ENCODE measurements at places on chromosomes 1 and 21. TPM values are rescaled to one million over a fixed set of nuclear protein-coding genes. Genes with fewer than 3 reads are reported as not detected.

DNA sequence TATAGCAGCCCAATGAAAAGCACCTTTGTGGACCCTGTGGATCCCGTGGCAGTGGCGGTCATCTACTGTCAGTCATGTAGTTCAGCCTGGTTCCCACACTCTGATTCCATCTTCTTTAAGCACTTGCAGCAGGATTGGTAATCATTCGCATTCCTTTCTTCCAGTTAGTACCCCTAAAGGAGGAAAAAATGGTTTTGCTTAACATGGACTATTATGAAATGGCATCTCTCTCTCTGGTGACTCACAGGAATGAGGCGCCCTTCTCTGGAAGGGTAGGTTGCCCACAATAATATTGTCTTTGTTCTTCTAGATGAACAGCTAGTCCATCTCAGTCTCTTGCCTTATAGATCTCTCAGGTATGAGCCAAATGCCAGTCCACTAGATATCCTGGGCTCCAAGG lies 127.9 kb upstream of the MROH9 start:
- no peak overlapping the region for H3K4me3 ChIP-seq
- no peaks in the 10 kb centered on the region for H3K4me1 ChIP-seq
- no peaks in the 10 kb centered on the region for H3K36me3 ChIP-seq
- H3K27ac ChIP-seq, result no peak overlapping the region
- no peaks in the 10 kb centered on the region for H3K27me3 ChIP-seq

- DNase-seq, result no peak
- H3K27ac ChIP-seq, result peak overlapping the region; percentile 28
- H3K4me1 ChIP-seq, result no peaks in the 10 kb centered on the region
- H3K4me3 ChIP-seq, result no peak overlapping the region
- H3K36me3 ChIP-seq, result no peaks in the 10 kb centered on the region
Measured at GRCh38 chr1:234517110-234517802, 38.3 kb upstream of the TARBP1 start.

GRCh38 chr1:53117836-53118235 lies 24.6 kb downstream of the SLC1A7 start:
- no peak overlapping the region for H3K4me3 ChIP-seq
- H3K36me3 ChIP-seq, result no peaks in the 10 kb centered on the region
- H3K4me1 ChIP-seq, result peaks cover 5% of the 10 kb centered on the region
- no peak for DNase-seq
- H3K27ac ChIP-seq, result no peak overlapping the region

DNA sequence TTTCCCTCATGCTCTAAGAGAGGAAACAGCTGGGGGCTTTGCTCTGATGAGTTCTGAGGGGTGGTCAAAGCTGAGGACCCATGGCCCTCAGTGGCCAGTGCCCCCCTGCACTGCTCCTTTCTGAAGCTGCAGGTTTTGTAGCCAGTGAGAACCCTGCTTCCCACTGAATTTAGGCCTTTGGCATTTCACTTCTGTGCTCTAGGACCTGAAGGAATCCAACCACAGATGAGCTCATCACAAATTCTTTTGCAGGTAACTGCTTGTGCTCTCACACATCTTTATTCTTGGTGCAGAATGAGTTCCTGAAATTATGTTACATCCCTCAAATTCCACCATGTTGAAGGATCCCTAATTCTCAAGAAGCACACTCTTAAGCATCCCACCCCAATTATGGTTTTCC lies 248.7 kb upstream of the IRF2BP2 start:
- no peaks in the 10 kb centered on the region for H3K36me3 ChIP-seq
- no peak for DNase-seq
- H3K4me1 ChIP-seq, result peaks cover 34% of the 10 kb centered on the region
- no peak overlapping the region for H3K4me3 ChIP-seq
- no peak overlapping the region for H3K27ac ChIP-seq

DNA sequence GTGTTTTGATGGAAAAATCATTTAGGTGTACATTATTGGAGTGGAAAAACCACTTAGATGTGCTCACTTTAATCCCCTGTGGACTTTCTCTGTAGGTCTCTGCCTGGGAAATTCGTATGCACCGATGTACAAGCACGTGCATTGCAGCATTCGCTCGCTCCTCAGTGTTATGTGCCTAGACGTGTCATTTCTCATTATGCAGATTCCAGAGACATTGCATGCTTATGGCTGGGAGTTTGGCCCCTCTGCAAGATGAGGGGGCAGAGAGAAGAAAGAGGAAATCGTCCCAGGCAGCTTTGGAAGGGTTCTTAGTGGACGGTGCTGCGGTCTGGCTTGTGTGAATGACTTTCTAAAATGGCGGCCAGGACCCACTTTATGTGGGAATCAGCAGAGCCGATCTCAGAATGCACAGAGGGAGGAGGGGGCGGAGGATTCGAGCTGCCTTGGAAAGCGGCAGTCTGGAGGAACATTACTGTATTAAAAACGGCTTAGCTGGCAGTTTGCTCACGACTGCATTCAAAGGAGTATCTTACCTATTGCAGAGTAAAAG lies 2.3 kb downstream of the SPEN start:
- H3K36me3 ChIP-seq, result no peaks in the 10 kb centered on the region
- H3K27me3 ChIP-seq, result no peaks in the 10 kb centered on the region
- H3K27ac ChIP-seq, result peak overlapping the region; percentile 94
- peak overlapping the region; percentile 98 for H3K4me3 ChIP-seq
- peaks cover 41% of the 10 kb centered on the region for H3K4me1 ChIP-seq
- peak; percentile 49 for DNase-seq

- H3K27me3 ChIP-seq, result no peaks in the 10 kb centered on the region
- no peaks in the 10 kb centered on the region for H3K36me3 ChIP-seq
- peaks cover 2% of the 10 kb centered on the region for H3K4me1 ChIP-seq
- no peak for DNase-seq
- H3K4me3 ChIP-seq, result no peak overlapping the region
Measured at GRCh38 chr21:29080454-29080941, 7.0 kb upstream of the CCT8 start.

- no peak overlapping the region for H3K4me3 ChIP-seq
- DNase-seq, result no peak
- H3K4me1 ChIP-seq, result no peaks in the 10 kb centered on the region
- no peaks in the 10 kb centered on the region for H3K27me3 ChIP-seq
Measured at GRCh38 chr1:99622702-99623347, 23.1 kb upstream of the PALMD start.

GRCh38 chr1:10909697-10910680 lies 102.5 kb upstream of the TARDBP start:
- DNase-seq, result peak; percentile 78
- H3K4me3 ChIP-seq, result no peak overlapping the region
- H3K27ac ChIP-seq, result no peak overlapping the region
- no peaks in the 10 kb centered on the region for H3K4me1 ChIP-seq
- H3K36me3 ChIP-seq, result no peaks in the 10 kb centered on the region

DNA sequence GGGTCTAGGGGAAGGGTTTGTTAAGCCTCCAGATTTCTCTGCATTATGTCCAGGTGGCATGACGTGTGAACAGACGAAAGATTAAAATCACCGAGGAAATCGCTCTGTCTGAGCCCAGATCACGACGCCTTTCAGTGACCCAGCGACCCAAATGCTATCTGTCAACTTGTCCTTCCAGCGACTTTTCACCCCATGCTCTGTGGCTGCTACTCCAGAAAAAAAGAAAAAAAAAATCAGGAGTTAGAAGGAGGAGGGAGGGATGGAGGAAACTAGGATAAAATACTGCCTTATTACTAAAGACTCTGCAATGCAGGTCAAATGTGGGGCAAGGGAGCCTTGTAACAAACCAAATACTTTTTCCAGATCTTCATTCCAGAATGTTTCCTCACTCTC lies 352.0 kb downstream of the NUF2 start:
- H3K36me3 ChIP-seq, result no peaks in the 10 kb centered on the region
- H3K27ac ChIP-seq, result peak overlapping the region; percentile 6
- H3K4me3 ChIP-seq, result no peak overlapping the region
- H3K27me3 ChIP-seq, result no peaks in the 10 kb centered on the region
- no peak for DNase-seq
- peaks cover 3% of the 10 kb centered on the region for H3K4me1 ChIP-seq

GRCh38 chr1:11691302-11691914 lies at the start of gene DRAXIN:
Gene DRAXIN, plus strand, starts transcription at chr1:11691710. Its CDS starts 14,549 bp downstream, at chr1:11706259.
- no peak for DNase-seq
- peaks cover 78% of the 10 kb centered on the region for H3K27me3 ChIP-seq
- H3K36me3 ChIP-seq, result no peaks in the 10 kb centered on the region
- H3K4me3 ChIP-seq, result no peak within 1 kb of the TSS
- H3K27ac ChIP-seq, result no peak within 1 kb of the TSS
- H3K4me1 ChIP-seq, result peaks cover 18% of the 10 kb centered on the region

DNA sequence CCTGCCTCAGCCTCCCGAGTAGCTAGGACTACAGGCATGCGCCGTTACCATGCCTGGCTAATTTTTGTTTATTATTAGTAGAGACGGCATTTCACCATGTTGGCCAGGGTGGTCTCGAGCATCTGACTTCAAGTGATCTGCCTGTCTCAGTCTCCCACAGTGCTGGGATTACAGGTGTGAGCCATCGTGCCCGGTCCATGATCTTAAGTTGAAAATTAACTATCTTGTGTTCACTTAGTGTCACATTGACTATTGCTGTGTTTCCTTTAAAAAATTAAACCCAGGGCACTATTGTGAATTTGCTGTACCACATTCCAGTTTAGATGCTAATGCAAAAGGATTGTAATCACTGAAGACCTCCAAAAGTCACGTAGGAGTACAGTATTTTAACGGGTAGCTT lies 14.1 kb downstream of the CMPK1 start:
- no peak for DNase-seq
- H3K4me3 ChIP-seq, result no peak overlapping the region
- H3K27me3 ChIP-seq, result no peaks in the 10 kb centered on the region

GRCh38 chr1:209370241-209370995 lies 213.1 kb upstream of the CAMK1G start:
- no peak overlapping the region for H3K27ac ChIP-seq
- no peaks in the 10 kb centered on the region for H3K27me3 ChIP-seq
- no peaks in the 10 kb centered on the region for H3K36me3 ChIP-seq
- H3K4me3 ChIP-seq, result no peak overlapping the region

GRCh38 chr1:32334864-32335534 lies 1.0 kb downstream of the MARCKSL1 start:
- H3K36me3 ChIP-seq, result peaks cover 15% of the 10 kb centered on the region
- H3K4me1 ChIP-seq, result peaks cover 16% of the 10 kb centered on the region
- H3K27me3 ChIP-seq, result no peaks in the 10 kb centered on the region
- H3K4me3 ChIP-seq, result peak overlapping the region; percentile 93

GRCh38 chr1:224067207-224067606 lies 46.7 kb upstream of the FBXO28 start:
- no peak overlapping the region for H3K4me3 ChIP-seq
- H3K27ac ChIP-seq, result no peak overlapping the region
- H3K27me3 ChIP-seq, result no peaks in the 10 kb centered on the region
- H3K36me3 ChIP-seq, result no peaks in the 10 kb centered on the region

Gene DDI2
- 95.4 TPM for total RNA-seq

Gene TCHH
- total RNA-seq, result not detected

Gene MATN1
- not detected for total RNA-seq

Gene TNFRSF4
- total RNA-seq, result not detected

Gene ACTN2
- 0.55 TPM for total RNA-seq

Gene RAB25
- total RNA-seq, result 213 TPM

Gene SLC2A5
- total RNA-seq, result 8.0 TPM

Gene TARDBP
- total RNA-seq, result 278 TPM
